ENCODE measurements at places on chromosomes 6 and 20.
A peak's percentile ranks its signal among the peaks of the same experiment; 100 is the strongest.

DNA sequence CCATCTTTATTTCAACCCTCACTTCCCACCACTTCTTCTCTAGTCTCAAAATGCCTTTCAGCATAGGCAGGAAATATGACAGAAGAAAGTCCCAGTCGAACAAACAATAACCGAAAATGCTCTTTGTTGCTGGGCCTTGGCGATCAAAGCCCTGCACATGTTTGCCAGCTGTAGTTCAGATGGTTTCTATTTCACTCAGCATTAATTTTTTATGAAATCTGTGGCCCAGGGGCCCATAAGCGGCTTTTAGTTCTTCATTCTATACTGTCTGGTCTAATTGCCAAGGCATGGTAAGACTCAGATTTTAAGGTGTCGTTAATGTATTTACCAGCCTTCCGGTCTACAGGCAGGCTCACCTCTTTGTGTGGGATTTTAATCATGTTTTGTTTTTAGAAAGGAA, 10.9 kb upstream of the F13A1 start:
- no peak for DNase-seq

DNA sequence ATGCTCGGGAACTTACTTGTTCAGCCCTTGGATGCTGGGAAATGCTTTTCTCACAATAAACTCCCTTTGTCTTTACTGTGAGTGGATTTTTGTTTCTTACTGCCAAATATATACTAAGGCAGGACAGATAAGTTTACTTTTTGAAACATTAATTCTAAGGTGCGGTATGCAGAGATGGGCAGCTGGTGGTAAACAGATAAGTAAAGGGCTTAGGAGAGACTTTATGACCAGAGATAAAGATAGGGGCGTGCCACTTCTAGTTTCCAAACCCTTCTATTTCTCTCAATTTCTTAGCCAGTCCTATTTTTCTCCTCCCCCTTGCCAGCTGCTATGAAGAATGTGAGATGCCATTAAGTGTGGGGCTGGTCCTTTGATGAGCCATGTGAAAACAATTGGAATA, 16.3 kb downstream of the SAMD3 start:
- no peak for DNase-seq

- no peak for DNase-seq
These were observed 599.1 kb downstream of the MEI4 start for GRCh38 chr6:78251931-78252330.

GRCh38 chr6:6678185-6678671, 89.7 kb downstream of the LY86 start:
- no peak for DNase-seq

- DNase-seq: no peak
These were observed 107.1 kb downstream of the COL12A1 start for GRCh38 chr6:75098709-75099108.

- DNase-seq: no peak
These were observed 240.6 kb downstream of the FOXC1 start for GRCh38 chr6:1850121-1850839.

- DNase-seq: no peak
These were observed 159.4 kb downstream of the PHF3 start for GRCh38 chr6:63795006-63795405.

GRCh38 chr6:85494547-85495536, 45.0 kb downstream of the NT5E start:
- DNase-seq: no peak

DNA sequence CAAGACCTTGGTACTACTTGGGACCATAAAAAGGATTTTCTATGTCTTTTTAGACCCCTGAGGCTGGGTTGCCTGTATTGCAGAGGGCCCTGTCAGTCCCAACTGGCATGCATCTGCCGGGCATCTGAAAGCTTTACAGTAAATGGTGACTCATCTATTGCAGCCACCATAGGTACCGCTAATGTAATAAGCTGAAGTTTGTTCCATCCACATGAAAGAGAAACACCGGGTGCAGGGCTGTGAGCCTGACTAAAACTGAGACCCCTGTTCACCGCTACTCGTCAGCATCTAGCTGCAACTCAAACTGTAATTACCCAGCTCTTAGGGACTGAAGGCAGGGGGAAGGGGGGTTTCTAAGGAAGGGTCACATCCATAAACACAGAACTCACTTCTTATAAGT, 49.5 kb downstream of the TRERF1 start:
- no peak for DNase-seq

GRCh38 chr20:24994470-24995368, 2.2 kb upstream of the APMAP start:
- DNase-seq: peak; percentile 89

DNA sequence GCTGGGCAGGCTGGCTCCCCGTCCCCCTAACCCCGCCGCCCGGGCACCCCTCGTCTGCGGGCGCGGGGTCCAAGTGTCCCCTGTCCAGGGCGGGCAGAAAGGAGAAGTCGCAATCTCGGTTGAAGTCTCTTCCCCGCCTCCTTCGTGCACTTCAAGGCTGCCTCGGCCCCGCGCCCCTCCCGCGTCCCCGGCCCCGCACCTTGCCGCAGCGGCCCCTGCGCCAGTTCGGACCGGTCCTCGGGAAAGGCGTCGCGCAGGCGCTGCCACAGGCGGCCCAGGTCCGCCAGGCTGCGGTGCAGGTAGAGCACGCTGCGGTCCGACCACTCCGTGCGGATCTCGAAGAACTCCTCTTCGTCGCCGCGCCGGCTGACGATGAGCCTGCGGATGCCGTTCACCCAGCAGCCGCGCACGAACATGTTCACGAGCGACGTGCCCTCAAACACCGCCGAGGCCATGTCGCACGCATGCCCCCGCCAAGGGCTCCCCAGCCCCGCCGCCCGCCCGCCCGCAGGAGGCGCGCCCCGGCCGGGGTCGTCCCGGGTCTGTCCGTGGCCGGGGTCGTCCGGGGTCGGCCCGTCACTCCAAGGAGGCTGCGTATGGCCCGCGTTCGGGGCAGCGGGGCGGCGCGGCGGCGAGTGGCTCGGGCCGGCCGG, at the start of gene PXDC1:
Gene PXDC1, minus strand, starts transcription at position 637 of the 653 bp plus-strand sequence. Its CDS starts 182 bp downstream, at position 455.
- peak; percentile 22 for DNase-seq

DNA sequence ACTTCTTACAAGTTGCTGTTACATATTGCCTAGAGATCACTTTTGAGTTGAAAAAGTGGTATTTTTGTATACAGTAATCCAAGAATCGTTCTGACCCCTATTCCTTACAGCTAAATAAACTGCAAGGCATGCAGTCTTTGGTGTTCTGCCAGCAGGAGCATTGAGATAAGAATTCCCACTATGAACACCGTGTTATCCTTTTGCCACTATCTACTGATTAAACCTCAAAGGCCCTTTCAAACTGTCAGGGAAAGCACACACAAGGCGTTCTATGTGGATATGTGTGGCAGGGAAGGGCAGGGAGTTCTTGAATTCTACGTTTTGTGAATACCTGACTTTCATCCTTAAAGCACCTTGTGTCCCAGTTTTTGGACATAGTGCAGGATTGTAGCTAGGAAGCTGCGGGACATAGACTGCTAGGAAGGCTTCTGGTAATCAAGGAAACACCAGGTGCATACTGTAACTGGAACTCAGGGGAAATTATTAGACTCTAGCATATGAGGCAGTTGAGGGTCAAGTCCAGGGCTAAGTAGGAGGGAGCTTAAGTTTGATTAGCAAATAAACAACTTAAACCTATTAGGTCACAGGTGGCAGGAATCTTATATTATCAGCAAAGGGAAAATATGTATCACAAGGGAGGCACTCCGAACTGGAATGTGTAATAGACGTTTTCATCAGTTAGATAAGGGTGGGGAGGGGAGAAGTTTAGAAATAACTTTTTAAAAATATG, 506.6 kb downstream of the RNF144B start:
- no peak for DNase-seq

- DNase-seq: no peak
These were observed 68.9 kb upstream of the HDAC2 start for GRCh38 chr6:114039841-114040240.
